ENCODE measurements at places on chromosomes 5 and 9. TPM values are rescaled to one million over a fixed set of nuclear protein-coding genes. Genes with fewer than 3 reads are reported as not detected.

- DNase-seq: no peak
Measured at GRCh38 chr5:179868541-179868940, 9.9 kb upstream of the MRNIP start.

GRCh38 chr9:72917892-72918509 is 34.9 kb downstream of the ALDH1A1 start:
- no peak for DNase-seq

- no peak for DNase-seq
Measured at GRCh38 chr5:133250527-133250926, 198.7 kb downstream of the HSPA4 start.

DNA sequence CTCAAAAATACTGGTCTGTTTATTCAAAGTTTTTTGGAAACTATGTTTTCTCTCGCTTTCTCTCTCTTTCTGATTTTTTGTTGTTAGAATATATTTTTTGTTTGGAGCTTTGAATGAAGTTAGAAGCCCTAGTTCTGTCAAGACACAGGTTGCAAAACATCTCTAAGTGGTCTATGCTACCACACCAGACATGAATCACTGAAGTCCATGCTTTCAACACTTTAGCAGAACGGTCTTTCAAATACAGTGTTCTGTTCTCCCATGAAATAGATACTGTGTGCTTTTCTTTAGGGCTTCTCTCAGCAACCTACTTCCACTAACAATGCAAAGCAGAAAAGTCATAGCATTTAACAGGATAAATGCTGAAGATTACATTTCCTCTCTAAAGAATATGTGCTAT is 392.5 kb downstream of the TMEM167A start:
- DNase-seq: no peak

GRCh38 chr5:179244044-179244443 is 101.2 kb downstream of the ADAMTS2 start:
- no peak for DNase-seq

- no peak for DNase-seq
Measured at GRCh38 chr9:2506321-2506720, 115.3 kb upstream of the VLDLR start.

DNA sequence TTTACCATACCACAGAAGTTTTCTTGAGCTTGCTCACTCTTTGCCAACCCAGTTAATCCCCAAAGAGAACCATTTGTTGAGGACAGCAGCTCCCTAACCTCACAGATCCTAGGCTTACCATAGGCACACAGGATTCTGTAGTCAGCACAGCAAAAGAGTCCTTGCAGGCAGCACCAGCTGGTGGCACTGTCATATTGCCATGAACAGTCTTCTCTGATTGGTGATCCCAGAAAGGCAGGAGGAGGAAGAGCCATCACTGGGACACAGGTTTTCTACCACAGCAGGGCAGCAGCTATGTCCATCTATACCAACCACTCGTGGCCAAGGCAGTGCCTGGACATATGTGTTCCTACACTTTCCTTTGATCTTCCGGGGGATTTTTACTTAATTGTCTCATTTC is 297.1 kb upstream of the CD180 start:
- DNase-seq: peak; percentile 33

DNA sequence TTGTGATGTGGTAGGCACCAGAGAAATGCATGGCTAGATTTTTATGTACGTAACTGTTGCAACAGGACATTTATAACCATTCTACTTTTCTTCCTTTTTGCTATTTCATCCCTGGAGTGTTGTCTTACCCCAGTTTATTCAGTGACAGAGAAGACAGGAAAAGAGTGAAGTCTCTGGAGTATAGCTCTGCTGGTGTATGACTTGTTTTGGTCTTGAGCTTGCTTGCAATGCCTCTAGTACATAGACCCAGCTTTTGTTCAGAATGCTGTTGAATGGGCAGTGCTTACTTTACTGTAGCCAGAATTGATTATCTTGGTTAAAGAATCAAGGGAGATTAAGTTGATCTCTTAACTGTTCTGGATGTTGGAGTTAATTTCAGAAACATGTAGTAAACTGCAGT is 94.3 kb downstream of the PBX3 start:
- DNase-seq: no peak

- DNase-seq: no peak
Measured at GRCh38 chr5:13910201-13910600, 34.3 kb downstream of the DNAH5 start.

GRCh38 chr5:162091336-162091735 is 23.8 kb downstream of the GABRG2 start:
- no peak for DNase-seq

- peak; percentile 87 for DNase-seq
Measured at GRCh38 chr5:167814828-167815227, 476.6 kb upstream of the WWC1 start.

- no peak for DNase-seq
Measured at GRCh38 chr5:83568186-83568585, 96.6 kb downstream of the VCAN start.

DNA sequence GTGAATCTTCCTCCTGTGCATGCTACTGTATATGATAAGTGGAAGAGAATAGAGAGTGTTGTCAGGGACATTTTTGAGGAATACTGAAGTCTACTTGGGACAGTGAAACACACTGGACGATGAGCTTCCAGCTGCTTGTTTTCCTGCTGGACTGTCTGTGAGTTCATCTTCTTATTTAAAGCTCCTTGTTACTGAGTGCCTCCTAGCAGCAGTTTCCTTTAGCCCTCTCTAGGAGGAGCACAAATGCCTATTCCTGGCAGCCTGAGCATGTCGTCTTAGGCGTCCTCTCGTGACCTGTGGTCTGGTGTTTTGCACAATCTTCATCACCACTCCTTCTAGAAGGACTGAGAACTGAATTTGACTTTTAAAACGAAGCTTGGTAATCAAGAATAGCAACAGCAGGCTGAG is 43.8 kb downstream of the ANKRD33B start:
- peak; percentile 50 for DNase-seq

- DNase-seq: no peak
Measured at GRCh38 chr5:67011422-67011821, 185.2 kb downstream of the CD180 start.

DNA sequence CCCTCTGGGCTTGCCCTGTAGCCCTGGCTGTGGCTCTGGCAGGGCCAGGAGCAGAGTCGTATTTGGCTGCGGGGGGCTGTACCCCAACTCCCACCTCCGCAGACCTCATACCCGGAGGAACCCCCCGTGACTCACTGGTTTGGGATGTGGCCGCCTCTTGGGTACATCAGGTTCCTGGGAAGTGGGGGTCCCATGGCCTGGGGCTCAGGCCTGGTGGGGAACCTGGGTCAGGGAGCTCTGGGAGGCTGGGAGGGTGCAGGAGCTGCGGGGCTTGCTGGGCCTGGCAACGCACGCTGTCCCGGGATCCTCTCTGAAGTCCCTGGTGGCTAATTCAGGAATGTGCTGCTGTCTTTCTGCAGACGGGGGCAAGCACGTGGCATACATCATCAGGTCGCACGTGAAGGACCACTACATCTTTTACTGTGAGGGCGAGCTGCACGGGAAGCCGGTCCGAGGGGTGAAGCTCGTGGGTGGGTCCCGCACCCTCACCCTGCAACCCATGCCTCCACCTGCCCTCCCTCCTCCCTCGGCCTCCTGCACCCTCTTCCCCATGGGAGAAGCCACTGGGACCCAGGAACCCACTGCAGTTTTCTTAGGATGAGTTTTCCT is 2.4 kb downstream of the LCN1 start:
- DNase-seq: peak; percentile 35

GRCh38 chr5:543755-544674 is 19.8 kb upstream of the SLC9A3 start:
- no peak for DNase-seq

- peak; percentile 25 for DNase-seq
Measured at GRCh38 chr5:44795496-44795895, 13.3 kb upstream of the MRPS30 start.

GRCh38 chr5:156103155-156103885 is 223.6 kb upstream of the SGCD start:
- no peak for DNase-seq

DNA sequence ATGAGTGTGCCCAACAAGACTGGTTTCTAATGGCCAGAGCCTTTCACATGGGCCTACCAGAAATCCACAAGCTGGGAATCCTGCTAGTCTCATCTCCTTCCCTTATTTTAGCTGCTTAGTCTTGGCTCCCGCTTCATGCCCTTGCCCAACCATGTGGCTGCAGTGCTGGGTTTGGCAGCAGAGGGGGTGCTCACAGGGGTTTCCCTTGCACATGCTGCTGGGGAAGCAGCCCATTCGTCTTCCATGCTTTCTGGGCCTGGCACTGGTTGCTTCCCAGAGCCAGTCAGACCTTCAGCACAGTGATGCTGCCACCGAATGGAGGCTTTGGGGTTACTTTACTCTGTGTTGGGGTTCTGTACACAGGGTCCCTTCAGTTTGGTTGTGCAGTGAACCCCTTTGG is 26.3 kb downstream of the SLC46A2 start:
- DNase-seq: peak; percentile 28

DNA sequence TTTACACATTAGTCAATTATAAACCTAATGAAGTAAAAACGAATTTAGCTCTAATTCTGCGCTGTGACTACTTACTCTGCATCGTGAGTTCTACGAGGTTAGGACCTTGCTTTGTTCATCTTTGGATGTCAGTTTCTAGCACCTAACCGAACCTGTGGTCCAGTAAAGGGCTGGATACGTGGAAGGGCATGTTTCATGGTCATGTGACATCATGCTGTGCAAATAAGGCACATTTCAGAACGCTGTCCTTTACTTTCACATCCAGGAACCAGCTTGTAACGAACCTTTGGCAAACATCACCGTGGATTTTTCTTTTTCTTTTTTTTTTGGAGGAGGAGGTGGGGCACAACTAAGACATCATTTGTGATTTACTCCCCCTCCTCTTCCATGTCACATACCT is 15.0 kb downstream of the BASP1 start:
- no peak for DNase-seq

GRCh38 chr5:108607421-108607820 is 140.3 kb upstream of the FER start:
- no peak for DNase-seq

- DNase-seq: no peak
Measured at GRCh38 chr9:93897075-93897970, 57.8 kb downstream of the BARX1 start.

CATSPER3 gene
- 0.74 TPM for total RNA-seq

BAAT gene
- total RNA-seq: 0.58 TPM

FTMT gene
- total RNA-seq: not detected

IFNA10 gene
- total RNA-seq: not detected

PCDHGA9 gene
- total RNA-seq: 7.8 TPM

TPPP gene
- total RNA-seq: 1.4 TPM

CCL28 gene
- 3.4 TPM for total RNA-seq

DMGDH gene
- 0.52 TPM for total RNA-seq

GCNT1 gene
- total RNA-seq: 11.4 TPM

BTNL3 gene
- total RNA-seq: not detected

CCDC152 gene
- total RNA-seq: 13.9 TPM

SPATA9 gene
- not detected for total RNA-seq

CENPK gene
- total RNA-seq: 50.2 TPM

IGIP gene
- total RNA-seq: 0.38 TPM

MSH3 gene
- total RNA-seq: 17.1 TPM

ORM1 gene
- total RNA-seq: not detected
